ENCODE measurements at places on chromosomes 12 and 14. TPM values are rescaled to one million over a fixed set of nuclear protein-coding genes. Genes with fewer than 3 reads are reported as not detected.

CCDC184 gene
- 3.3 TPM for total RNA-seq

DNA sequence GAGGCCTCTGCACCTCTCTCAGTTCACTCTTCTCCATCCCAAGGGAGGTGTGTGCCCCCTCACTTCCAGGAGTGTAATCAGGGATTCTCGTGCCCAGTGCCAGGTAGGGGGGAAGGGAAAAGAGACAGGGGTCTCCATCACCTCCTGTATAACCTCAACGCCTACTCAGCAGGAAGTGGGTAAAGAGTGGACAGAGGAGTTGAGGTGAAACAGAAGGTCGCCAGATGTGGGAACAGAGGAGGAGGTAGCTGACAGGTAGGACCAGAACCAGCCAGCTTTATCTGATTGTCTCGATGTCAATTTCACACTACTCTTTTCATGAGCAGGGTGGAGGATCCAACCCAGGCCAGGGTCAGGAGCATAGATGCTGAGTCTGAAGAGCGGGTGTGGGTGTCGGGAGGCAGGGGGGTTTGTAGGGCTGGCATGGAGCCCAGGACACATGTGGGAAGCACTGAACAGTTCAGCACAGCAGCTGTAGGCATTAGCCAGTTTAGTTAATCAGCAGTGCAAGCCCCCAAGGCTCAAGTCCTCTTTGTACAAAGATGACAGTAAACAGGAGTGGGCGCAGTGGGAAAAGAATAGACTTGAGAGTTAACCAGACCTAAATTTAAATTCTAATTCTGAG, 213.5 kb downstream of the PELI2 start:
- no peaks in the 10 kb centered on the region for H3K27me3 ChIP-seq
- peak; percentile 39 for DNase-seq
- H3K27ac ChIP-seq = no peak overlapping the region

RPS6KL1 gene
- 1.7 TPM for total RNA-seq

B4GALNT3 gene
- 3.6 TPM for total RNA-seq

KCNH3 gene
- 0.14 TPM for total RNA-seq

GPRC5A gene
- 12.5 TPM for total RNA-seq

DNA sequence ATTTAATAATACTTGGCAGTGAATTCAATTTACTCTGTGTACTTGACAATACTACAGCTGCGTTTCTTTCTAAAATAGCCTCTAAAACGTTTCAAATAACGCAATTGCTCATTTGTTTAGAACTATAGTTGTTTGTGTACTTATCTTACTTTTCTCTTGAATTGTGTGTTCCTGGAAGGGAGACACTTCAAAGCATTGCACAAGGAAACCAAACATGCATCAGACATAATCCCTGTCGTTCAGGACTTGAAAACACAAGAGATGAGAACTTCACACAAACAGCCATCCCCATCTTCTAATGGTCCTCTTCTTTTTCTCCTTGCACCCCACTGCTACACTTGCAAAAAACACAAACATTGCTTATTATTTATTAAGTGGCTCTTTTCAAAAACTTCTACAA, 38.5 kb downstream of the PTGER2 start:
- H3K4me3 ChIP-seq = no peak overlapping the region
- no peaks in the 10 kb centered on the region for H3K27me3 ChIP-seq
- peaks cover 47% of the 10 kb centered on the region for H3K4me1 ChIP-seq
- no peak overlapping the region for H3K27ac ChIP-seq
- no peaks in the 10 kb centered on the region for H3K36me3 ChIP-seq

DNA sequence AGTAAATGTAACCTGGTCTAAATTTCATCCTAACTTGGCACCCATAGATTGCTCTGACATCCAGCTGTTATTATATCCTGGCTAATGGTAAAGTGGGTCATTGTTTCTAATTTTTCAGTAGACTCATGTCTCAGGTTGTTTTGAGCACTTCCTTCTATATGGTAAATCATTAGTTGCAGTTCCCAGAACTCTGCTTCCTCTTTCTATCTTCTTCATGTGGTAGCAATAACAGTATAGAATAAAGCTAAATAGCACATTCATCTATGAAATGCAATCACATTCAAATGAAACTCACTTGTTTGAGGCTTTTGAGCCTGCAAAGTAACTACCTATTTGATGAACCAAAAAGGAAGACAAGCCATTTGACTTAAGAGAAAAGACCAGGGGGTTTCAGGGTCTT, 65.1 kb upstream of the GZMB start:
- no peak overlapping the region for H3K27ac ChIP-seq
- H3K4me1 ChIP-seq = no peaks in the 10 kb centered on the region
- no peaks in the 10 kb centered on the region for H3K36me3 ChIP-seq
- no peak overlapping the region for H3K4me3 ChIP-seq

DNA sequence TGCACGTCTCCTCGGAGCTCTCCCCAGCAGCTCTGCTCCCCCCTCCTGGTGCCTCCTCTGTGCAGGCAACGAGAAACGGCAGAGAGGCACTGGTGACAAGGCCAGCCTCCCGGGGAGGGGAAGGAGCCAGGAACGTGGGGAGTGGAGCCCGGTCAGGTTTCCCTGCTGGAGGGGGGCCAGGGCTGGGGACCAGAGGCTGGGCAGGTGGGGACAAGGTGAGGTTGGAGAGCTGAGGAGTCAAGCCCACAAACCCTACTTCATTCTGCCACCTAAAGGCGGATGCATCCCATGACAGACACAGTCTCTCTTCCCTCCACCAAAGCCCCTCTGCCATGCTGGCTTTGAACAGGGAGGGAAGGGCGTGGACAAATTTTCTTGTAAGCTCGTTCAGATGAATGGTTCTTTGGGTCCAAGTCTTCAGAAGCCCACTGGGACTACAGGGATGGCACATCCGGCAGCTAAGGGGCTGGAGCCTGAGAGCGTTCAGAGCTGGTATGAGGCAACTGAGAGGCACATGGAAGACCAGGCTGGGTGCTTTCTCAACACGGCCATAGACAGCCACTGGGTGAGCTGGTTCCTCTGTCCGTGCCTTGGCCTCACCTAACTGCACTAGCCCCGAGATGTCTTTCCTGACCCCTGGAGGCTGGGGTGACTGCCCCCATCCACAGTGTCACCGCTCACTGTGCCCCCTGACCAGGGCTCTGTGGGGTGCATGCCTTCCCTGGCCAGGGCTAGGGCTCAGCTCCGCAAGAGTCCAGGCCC, 105.9 kb downstream of the RBM19 start:
- peak overlapping the region; percentile 28 for H3K27ac ChIP-seq
- DNase-seq = no peak
- H3K4me3 ChIP-seq = no peak overlapping the region
- no peaks in the 10 kb centered on the region for H3K27me3 ChIP-seq
- H3K4me1 ChIP-seq = peaks cover 32% of the 10 kb centered on the region
- H3K36me3 ChIP-seq = no peaks in the 10 kb centered on the region

CYP46A1 gene
- total RNA-seq = 0.41 TPM

DNA sequence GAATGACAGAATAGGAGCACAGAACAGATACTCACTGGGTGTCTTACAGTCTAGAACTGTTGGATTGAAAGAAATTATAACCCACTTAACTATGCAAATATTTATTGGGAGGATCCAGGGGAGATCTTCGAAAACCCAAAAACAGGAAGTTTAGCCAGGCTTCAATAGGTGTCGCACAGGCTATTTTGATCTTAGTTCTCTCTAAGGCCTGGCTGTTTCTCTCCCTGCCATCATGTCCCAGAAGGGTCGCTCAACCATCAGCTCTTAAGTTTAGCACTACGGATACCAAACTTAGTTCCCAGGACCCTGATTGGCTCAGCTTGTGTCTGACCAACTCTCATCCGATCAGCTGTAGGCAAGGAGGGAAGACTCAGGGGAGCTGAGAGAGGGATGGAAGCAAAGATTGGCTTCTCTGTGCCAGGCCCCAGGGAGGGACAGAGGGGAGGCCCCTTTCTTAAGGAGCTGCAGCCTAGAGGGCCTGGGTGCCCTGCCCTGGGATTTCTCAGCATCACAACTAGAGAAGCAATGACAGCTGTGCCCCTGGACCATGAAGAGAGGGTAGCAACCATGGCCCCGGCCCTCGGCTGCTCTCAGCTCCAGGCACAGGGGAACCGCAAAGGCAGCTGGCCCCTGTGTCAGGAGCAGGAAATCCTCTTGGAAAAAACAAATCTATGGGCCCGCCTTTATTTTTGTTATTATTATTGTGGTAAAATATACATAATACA, 13.5 kb downstream of the PHETA1 start:
- no peak for DNase-seq
- no peaks in the 10 kb centered on the region for H3K27me3 ChIP-seq
- no peaks in the 10 kb centered on the region for H3K4me1 ChIP-seq
- H3K36me3 ChIP-seq = no peaks in the 10 kb centered on the region
- H3K4me3 ChIP-seq = no peak overlapping the region
- no peak overlapping the region for H3K27ac ChIP-seq

CACNA2D4 gene
- 0.26 TPM for total RNA-seq

- no peak overlapping the region for H3K27ac ChIP-seq
- no peaks in the 10 kb centered on the region for H3K4me1 ChIP-seq
- H3K27me3 ChIP-seq = no peaks in the 10 kb centered on the region
- no peaks in the 10 kb centered on the region for H3K36me3 ChIP-seq
These were observed 13.1 kb upstream of the CRY1 start for GRCh38 chr12:107106241-107107025.

TAS2R42 gene
- total RNA-seq = not detected

- H3K4me1 ChIP-seq = peaks cover 11% of the 10 kb centered on the region
- no peak overlapping the region for H3K27ac ChIP-seq
- peaks cover 41% of the 10 kb centered on the region for H3K27me3 ChIP-seq
- DNase-seq = no peak
These were observed 417 bp downstream of the GLS2 start for GRCh38 chr12:56487448-56488040.

DNA sequence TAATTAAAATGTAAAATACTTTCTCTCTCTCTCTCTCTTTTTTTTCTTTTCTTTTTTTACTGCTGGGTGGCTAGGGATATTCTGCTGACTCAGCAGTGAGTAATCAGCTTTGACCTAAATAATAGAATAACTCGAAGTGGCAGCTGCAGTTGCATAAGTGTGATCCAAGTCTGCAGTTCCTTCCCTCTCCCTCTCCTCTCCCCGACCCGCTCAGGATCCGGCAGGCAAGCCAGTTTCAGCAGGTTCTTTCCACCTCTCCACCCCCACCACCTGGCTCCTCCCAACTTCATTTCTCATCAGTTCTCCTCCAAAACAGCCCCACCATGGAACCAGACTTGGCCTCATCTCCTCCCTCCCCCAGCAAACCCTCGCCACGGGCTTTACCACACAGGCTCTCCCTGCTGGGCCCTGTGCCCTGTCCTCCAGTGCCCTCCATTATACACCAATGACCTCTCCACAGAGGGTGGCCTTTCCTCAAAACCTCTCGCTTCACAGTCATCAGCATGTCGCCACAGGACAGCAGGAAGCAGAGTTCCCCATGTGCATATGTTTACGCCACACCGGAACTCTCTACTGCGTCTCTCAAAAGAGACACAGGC, 22.4 kb downstream of the SLC7A8 start:
- no peak overlapping the region for H3K4me3 ChIP-seq
- H3K4me1 ChIP-seq = peaks cover 4% of the 10 kb centered on the region
- DNase-seq = peak; percentile 82
- peaks cover 5% of the 10 kb centered on the region for H3K27me3 ChIP-seq
- H3K27ac ChIP-seq = no peak overlapping the region

GRCh38 chr14:35180179-35180578, 57.8 kb downstream of the PRORP start:
- H3K4me3 ChIP-seq = no peak overlapping the region
- no peak overlapping the region for H3K27ac ChIP-seq
- no peaks in the 10 kb centered on the region for H3K36me3 ChIP-seq
- H3K4me1 ChIP-seq = no peaks in the 10 kb centered on the region

- H3K27ac ChIP-seq = no peak overlapping the region
- H3K36me3 ChIP-seq = no peaks in the 10 kb centered on the region
- no peaks in the 10 kb centered on the region for H3K4me1 ChIP-seq
- peaks cover 4% of the 10 kb centered on the region for H3K27me3 ChIP-seq
These were observed 91.8 kb upstream of the RIC8B start for GRCh38 chr12:106682594-106683234.
